ENCODE measurements at places on chromosomes 16 and 17. TPM values are rescaled to one million over a fixed set of nuclear protein-coding genes. Genes with fewer than 3 reads are reported as not detected.

Gene UMOD
- not detected for total RNA-seq

Gene GAST
- not detected for total RNA-seq

Gene ENPP7
- not detected for total RNA-seq

Gene TNFSF13
- total RNA-seq, result 0.87 TPM

Gene BRIP1
- 4.4 TPM for total RNA-seq

Gene PRAC1
- not detected for total RNA-seq

Gene NCOR1
- 83.9 TPM for total RNA-seq

Gene PLD6
- 6.8 TPM for total RNA-seq

Gene COG1
- 21.0 TPM for total RNA-seq

Gene SAT2
- total RNA-seq, result 81.4 TPM

Gene PRAC2
- total RNA-seq, result not detected

Gene CD300E
- not detected for total RNA-seq

Gene CDH13
- not detected for total RNA-seq

Gene AGRP
- not detected for total RNA-seq

Gene ZNF423
- total RNA-seq, result 0.05 TPM

Gene GP1BA
- not detected for total RNA-seq

Gene KRTAP4-1
- total RNA-seq, result 0.22 TPM

Gene FAM83G
- total RNA-seq, result 36.4 TPM

Gene KRT15
- 2.9 TPM for total RNA-seq

Gene LPCAT2
- total RNA-seq, result 4.7 TPM

Gene KRTAP4-6
- total RNA-seq, result not detected

Gene SPHK1
- 38.3 TPM for total RNA-seq

Gene SDR42E2
- total RNA-seq, result not detected

Gene SCNN1B
- 0.17 TPM for total RNA-seq

Gene SEPTIN1
- total RNA-seq, result 2.0 TPM

Gene MYH4
- not detected for total RNA-seq

Gene CAMKK1
- 22.3 TPM for total RNA-seq

Gene CXCL16
- total RNA-seq, result 18.8 TPM

Gene USP7
- total RNA-seq, result 80.2 TPM

Gene MYH2
- total RNA-seq, result not detected

Gene TLCD1
- total RNA-seq, result 44.2 TPM

Gene ADAM11
- total RNA-seq, result 1.2 TPM

Gene LCMT1
- total RNA-seq, result 39.5 TPM

Gene C16orf95
- 6.2 TPM for total RNA-seq

Gene SLC52A1
- total RNA-seq, result 0.68 TPM

Gene TP53TG3
- 0.61 TPM for total RNA-seq

Gene NKD1
- 0.39 TPM for total RNA-seq

Gene SLC39A11
- total RNA-seq, result 16.5 TPM

Gene SPDYE4
- total RNA-seq, result not detected

Gene ELMO3
- 1.5 TPM for total RNA-seq

Gene TMC8
- total RNA-seq, result 0.41 TPM

Gene EMP2
- 29.0 TPM for total RNA-seq

Gene POLR3K
- 35.1 TPM for total RNA-seq

Gene NPIPA8
- 0.57 TPM for total RNA-seq

Gene CCDC154
- total RNA-seq, result 0.05 TPM

Gene PYY
- not detected for total RNA-seq

Gene MMP28
- total RNA-seq, result 10.2 TPM

Gene TMEM100
- not detected for total RNA-seq

Gene FZD2
- 26.6 TPM for total RNA-seq

Gene NPTX1
- 124 TPM for total RNA-seq

Measured in A549 treated with GW870086 at 1 μM for 4 hours (cell line).